ENCODE measurements at places on chromosomes 16 and 17.

DNA sequence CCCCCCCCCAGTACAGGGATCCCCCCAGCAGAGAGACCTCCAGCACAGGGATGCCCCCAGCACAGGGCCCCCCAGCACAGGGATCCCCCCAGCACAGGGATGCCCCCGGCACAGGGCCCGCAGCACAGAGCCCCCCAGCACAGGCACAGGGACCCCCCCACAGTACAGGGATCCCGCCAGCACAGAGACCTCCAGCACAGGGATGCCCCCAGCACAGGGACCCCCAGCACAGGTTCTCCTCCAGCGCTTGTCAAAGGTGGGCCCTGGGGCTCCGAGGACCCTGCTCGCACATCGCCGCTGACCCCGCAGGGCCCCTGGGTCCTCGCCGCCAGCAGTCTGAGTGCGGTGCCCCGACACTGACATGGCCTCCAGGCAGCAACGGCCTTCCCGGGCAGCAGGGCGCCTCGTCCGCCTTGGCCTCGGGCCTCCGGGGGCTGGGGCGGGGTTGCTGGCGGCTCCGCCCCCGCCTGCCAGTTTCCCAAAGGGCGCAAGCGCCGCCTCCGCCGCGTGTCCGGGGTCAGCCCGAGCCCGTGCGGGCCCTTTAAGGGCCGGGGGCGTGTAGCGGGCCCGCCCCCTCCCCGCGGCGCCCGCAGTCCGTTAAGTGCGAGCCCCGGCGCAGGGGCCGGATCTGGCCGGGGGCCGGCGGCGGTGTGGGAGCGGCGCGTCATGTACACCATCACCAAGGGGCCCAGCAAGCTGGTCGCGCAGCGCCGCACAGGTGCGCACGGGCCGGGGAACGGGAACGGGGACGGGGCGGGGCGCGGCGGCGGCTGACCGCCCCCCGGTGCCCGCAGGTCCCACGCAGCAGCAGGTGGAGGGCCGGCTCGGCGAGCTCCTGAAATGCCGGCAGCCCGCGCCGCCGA lies at the start of gene MCRIP2:
TSS of gene MCRIP2 (plus strand) at position 503 of the 863 bp plus-strand sequence. CDS start at position 667, 164 bp downstream.
- DNase-seq, result peak; percentile 79

- DNase-seq, result no peak
These were observed 90.9 kb downstream of the SPAG9 start for GRCh38 chr17:51029568-51030463.

- no peak for DNase-seq
These were observed 564 bp upstream of the TMIGD1 start for GRCh38 chr17:30334421-30334820.

- DNase-seq, result no peak
These were observed 358.2 kb upstream of the TNRC6C start for GRCh38 chr17:77600346-77600745.

- no peak for DNase-seq
These were observed 1.6 kb downstream of the TOX3 start for GRCh38 chr16:52545222-52545897.

- no peak for DNase-seq
These were observed 5.2 kb upstream of the TRAP1 start for GRCh38 chr16:3722508-3722907.

DNA sequence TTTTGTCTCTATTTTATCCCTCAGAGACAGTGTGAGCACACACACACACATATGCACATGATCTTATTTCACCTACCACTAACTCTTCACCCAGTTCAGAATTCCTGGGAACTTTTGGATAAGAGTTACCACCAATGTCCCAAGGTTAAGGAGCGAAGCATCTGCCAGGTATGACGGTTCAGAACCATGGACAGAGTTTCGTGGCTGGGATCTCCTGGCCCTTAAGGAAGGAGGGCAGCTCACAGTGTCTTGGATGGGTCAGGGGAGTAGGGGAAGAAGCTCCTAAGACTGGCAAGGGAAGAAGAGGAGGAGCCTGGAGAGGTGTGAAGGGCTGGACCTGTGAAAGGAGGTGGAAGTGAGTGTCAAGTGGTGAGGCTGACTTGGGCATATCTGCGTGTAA lies 23.0 kb upstream of the TMEM132E start:
- DNase-seq, result no peak

- DNase-seq, result no peak
These were observed 490.5 kb upstream of the CA10 start for GRCh38 chr17:52648995-52649394.

- no peak for DNase-seq
These were observed 149.0 kb upstream of the GOT2 start for GRCh38 chr16:58883131-58883530.

- DNase-seq, result peak; percentile 4
These were observed 172.9 kb downstream of the STX8 start for GRCh38 chr17:9402590-9403199.

GRCh38 chr16:46466239-46466638 lies 154.9 kb downstream of the SHCBP1 start:
- no peak for DNase-seq

GRCh38 chr16:947255-947921 lies 23.4 kb downstream of the LMF1 start:
- DNase-seq, result no peak

GRCh38 chr16:11155284-11155806 lies 100.7 kb downstream of the SOCS1 start:
- peak; percentile 24 for DNase-seq

GRCh38 chr17:18039535-18040260 lies 490 bp downstream of the GID4 start:
- DNase-seq, result no peak

DNA sequence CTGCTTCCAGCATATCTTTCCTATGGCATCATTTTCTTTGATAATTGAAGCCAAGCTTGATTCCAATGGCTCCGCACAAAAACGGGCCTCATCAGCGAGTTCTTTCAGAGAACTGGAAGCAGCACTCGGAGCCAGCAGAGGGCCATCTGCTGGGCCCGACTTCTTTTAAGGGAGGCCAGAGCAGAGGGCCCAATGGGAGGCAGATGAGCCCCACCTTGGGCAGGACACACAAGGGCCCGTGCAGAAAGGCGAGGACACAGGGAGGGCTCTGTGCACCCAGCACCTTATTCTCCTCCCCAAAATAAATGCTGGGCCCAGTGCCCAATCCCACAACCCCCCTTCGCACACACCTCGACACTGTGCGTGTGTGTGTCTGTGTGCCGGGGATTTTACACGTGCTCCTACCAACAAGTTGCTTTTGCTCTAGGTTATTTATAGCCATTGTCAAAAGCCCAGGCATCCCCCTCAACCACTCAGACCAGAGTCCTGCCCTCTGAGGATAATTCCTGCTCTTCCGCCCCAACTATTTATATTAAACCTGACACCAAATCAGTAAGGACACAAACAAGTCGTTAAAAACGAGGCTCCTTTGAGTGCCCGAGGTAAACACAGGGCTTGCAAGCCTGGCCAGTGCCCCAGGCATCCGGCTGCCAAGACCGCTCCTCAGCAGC lies 6.8 kb downstream of the AXIN2 start:
- no peak for DNase-seq

- DNase-seq, result no peak
These were observed 19.5 kb downstream of the GRB7 start for GRCh38 chr17:39757176-39757662.

DNA sequence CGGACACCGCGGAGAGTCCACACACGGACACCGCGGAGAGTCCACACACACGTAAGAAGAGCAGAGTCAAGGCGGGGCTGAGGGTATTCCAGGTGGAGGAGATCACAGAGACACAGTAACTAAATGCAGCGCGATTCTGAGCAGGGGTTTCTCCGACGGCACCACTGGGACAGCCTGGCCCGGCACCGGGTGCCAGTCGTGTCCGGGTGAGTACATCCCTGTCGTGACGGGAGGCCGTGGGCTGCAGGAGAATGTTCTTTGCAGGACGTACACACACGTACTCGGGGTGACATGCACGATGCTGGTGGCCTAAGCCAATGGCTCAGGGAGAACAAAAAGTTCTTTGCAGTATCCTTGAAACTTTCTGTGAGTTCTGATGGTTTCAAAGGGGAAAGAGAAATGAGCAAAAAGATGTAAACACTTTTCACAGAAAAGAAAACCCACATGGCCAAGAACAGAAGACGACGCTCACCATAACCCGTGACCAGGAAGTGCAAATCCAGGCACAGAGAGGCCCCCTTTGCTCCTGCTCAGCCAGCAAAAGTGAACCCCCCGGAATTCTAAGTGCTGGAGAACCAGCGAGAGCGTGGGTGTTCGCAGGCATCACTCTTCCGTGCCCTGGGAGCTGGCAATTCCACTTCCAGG lies 53.7 kb upstream of the METRNL start:
- no peak for DNase-seq
